ENCODE measurements at places on chromosomes 3 and 15.

DNA sequence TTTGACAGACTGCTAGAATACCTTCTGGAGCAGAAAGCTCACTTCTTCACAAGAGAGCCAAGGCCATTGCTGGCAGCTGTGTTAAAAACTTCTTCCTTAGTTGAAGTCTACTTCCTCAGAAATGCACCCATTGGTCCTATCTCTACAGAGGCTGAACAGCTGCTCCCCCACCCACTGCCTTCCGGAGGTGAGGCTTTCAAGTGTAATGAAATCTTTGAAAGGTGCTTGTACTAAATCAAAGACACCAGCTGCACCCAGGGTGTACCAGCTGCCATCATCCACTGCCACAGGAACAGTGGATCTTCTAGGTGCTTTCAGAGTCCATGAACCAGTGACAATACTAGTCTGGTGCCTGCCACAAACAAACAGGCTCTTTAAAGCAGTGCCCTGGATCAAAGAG is 26.4 kb upstream of the HERC1 start:
- no peak for DNase-seq

DNA sequence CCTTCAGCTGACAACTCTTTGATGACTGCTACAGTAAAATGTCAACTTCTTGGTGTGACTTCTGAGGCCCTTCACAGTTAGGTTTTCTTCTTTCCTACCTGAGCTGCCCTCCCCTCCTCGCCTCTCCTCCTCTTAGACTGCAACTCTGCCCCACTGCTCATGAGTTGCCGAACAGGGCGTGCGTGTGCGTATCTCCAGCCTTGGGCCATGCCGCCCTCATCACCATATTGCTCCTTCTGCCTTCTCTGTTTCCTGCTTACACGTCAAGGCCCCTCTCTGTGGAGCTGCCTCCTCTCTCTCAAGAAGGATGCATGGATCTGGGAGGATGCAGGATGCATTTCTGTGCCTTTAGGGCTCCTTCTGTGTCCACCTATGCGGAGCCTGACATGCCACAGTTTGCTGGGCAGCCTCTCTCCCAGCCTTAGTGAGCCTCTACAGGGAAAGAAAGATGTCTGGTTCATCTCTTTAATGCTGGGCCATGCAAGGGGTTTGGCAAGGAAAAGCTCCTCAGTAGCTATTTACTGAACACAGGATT is 205.9 kb downstream of the RPLP1 start:
- DNase-seq = no peak

DNA sequence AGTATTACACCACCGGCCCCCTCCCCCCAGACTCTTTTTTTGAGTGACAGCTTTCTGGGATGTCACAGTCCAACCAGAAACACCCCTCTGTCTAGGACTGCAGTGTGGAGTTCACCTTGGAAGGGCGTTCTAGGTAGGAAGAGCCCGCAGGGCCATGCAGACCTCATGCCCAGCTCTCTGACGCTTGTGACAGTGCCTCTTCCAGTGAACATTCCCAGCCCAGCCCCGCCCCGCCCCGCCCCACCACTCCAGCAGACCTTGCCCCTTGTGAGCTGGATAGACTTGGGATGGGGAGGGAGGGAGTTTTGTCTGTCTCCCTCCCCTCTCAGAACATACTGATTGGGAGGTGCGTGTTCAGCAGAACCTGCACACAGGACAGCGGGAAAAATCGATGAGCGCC is 63.6 kb downstream of the AAGAB start:
- no peak for DNase-seq

DNA sequence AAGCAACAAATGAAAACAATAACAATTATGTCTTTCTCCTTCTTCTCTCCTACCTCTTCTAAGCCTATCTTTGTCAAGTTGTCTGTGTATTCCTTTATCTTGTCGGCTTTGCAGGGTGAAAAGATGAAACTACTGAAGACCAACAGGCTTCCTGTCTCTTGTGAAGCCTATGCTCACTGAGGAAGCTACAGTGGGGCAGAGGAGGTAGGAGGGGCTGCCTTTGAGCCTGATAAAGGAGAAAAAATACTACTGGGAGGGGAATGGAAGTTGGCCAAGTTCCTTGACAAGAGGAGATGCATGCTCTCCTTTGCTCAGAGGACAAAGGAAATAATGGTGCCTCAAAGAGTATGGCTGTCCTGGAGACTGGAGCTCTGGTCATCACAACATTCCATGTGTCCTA is 92.0 kb downstream of the IGSF11 start:
- no peak for DNase-seq

DNA sequence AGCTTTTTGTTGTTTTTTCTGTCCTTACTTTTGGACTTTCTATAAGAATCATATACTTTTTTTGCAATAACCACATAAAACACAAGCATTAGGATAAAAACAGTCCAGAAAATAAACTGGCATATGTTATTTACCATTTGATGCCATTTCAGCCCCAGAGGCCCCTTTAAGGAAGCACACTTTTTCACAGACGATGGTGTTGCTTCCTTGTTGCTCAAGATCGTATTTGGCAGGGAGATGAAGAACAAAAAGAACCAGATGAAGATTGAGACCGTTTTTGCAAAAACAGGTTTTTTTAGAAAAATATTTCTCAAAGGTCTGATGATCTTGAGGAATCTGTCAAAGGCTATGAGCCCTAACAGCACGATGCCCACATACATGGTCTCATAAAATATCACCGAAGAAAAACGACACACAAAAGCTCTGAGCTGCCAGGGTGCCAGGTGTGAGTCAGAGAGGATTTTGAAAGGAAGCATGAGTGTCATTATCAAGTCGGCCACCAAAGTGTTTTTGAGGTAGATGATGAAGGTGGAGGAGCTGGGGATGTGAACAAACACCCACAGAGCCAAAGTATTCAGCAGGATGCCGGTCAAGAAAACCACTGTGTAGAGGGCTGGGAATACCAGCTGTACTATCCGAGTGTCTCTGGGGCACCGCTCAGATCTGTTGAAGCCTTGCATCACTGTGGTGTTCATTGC is 902 bp downstream of the P2RY13 start:
- no peak for DNase-seq

- DNase-seq = no peak
Observed at GRCh38 chr3:39550354-39551051, 83.0 kb downstream of the MOBP start.

- no peak for DNase-seq
Observed at GRCh38 chr3:74033381-74033780, 408.6 kb upstream of the PDZRN3 start.

- no peak for DNase-seq
Observed at GRCh38 chr15:93730724-93731123, 500.6 kb upstream of the MCTP2 start.

GRCh38 chr3:5095886-5096285 is 26.2 kb upstream of the ARL8B start:
- peak; percentile 75 for DNase-seq

GRCh38 chr15:60385620-60386552 is 11.9 kb downstream of the ANXA2 start:
- no peak for DNase-seq

- no peak for DNase-seq
Observed at GRCh38 chr3:40304352-40304751, 5.2 kb upstream of the EIF1B start.

- DNase-seq = no peak
Observed at GRCh38 chr3:80192936-80193335, 425.1 kb upstream of the ROBO1 start.

DNA sequence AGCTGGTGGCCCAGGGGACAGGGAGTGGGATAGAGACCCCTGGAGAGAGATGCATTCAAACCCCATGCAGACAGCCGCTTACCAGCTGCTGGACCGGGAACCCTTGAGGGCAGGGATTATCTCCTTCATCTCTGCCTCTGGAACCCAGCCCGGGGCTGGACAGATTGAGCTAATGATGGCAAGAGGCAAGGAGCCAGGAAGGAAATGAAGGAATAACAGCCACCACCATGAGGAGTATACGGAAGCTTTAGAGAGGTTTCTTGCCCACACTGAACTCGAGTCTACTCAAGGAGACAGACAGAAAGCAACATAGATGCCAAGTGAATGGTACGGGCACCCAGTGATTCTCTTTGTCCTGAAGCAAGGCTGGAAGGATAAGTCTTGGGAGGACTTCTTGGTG is 23.2 kb downstream of the HAPLN3 start:
- DNase-seq = no peak

GRCh38 chr15:79989183-79989582 is 18.2 kb upstream of the BCL2A1 start:
- no peak for DNase-seq

DNA sequence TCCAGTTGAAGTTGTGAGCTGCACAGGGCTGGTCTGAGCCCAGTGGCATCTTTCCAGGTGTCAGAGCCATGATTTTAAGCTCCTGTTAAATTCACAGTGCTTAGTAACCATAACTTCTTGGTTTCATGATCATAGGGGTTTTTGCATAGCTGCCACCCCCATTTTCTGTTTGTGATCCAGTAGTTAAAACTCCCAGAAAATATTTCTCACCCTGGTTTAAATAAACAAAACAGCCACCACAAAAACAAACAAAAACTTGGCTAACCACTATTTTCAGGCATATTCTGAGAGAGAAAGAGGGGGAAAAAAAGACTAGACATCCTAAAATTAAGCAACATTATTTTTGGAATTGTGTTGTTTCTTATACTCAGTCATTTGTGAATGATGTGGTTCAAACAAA is 175.3 kb downstream of the IGF1R start:
- DNase-seq = no peak

DNA sequence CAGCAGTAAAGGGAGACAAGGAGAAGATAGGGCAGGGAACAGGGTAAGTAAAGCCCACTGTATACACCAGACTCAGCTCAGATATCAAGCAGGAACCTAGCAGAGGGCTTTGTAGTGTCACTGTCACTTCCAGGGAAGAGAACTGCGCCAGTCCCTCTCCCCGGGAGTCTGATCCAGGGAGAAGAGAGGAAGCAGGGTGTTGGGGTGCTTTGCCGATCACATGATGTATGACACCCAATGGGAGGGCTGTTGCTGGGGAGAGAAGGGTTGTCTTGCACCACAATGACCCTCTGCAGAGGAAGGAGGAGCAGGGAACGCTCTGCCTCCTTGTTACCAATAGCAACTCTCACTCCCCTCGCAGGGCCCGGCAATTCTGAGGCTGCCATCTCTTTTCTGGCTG is 147.2 kb upstream of the SLC2A2 start:
- no peak for DNase-seq

- DNase-seq = no peak
Observed at GRCh38 chr15:64127521-64128270, 23.8 kb upstream of the SNX22 start.

DNA sequence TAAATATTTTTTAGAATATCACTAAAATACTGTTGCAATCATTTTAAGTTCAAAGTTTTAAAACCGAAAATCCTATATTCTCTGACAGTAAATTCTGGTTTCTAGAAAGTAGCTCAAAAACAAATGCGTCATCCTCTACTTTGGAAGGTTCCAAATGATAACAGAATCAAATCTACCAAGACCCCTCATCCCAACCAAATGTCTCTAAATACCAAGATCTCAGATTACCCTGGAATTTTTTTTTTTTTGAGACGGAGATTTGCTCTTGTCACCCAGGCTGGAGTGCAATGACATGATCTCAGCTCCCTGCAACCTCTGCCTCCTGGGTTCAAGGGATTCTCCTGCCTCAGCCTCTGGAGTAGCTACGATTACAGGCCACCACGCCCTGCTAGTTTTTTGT is 16.8 kb downstream of the TBL1XR1 start:
- no peak for DNase-seq

- no peak for DNase-seq
Observed at GRCh38 chr3:30073040-30073439, 533.4 kb upstream of the TGFBR2 start.

- no peak for DNase-seq
Observed at GRCh38 chr3:54240-54639, 142.3 kb upstream of the CHL1 start.

- no peak for DNase-seq
Observed at GRCh38 chr3:172746475-172746874, 4.1 kb upstream of the ECT2 start.

- DNase-seq = peak; percentile 78
Observed at GRCh38 chr3:177591379-177591778, 394.1 kb upstream of the TBL1XR1 start.

DNA sequence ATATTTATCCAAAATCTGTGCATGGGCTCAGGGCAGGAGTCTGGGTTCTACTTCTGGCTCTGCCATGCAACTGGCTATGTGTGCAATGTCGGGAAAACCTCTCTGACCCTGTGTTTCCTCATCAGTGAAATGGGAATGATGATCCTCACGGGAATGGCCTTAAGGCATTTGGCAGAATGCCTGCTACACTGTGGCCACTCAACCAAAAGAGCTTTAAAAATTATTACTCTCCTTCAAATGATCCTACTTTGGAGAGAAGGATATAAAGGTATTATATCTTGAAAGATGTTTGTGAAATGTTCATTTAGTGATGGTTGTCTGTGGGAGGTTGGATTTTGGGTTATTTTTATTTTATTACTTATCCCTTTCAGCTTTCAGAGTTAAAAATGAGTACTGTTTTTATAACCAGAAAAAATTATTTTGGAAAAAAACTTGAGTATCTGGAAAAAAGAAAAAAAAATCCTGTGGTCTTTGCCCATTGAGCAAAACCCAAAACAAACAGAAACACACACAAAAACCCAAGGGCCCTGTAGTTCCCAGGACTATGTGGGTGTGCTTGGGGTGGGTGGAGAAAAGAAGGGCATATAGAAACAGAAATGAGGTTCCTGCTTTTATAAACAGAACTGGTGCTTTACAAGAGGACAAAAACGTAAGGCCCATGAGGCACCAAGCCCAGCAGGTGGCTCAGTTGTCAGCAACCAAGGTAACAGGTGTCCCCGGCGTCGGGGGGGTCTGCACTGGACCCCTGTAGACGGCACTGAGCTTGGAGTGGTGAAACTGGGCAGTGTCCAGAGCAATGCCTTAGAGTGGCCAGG is 22.0 kb downstream of the RGMA start:
- DNase-seq = no peak

GRCh38 chr15:76342058-76342381 is 5.4 kb downstream of the ISL2 start:
- no peak for DNase-seq

DNA sequence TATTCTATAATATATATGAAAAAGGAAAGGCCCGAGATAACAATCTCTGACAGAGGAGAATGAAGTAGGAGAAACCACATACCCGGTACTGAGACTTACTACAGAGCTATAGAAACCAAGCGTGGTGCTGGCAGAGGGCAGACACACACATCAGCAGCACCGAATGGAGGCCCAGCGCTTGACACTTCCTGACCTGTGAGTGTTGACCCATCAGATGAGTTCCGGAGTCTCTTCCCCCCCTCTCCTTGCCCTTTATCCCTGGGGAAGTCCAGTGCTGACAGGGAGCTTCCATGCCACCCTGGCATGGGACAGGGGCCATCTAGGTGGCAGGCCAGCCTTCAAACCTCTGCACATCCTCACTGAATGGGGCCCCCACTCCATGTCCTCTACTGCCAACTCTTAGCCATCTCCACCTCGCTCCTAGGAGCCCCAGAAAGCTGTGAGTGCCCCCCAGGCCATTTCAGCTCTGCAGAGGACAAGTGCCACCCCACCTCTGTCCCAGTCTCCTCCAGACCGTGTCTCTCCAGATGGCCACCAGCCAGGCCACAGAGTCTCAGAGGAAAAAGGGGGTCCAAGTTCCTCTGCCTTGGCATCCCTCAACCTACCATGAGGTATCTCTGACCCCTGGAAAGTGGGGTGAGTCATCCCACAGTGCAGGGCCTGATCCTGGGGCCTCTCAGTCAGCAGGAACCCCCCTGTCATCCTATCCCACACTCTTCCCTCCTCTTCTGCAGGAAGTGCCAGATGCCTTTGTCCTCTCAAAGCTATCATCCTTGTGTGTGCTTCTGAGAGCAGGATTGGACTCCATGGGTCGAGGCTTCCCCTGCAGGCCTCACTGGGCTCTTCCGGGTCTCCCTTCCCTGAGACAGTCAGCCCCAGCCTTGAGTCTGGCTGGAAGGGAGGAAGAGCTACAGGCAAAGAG is 116.5 kb upstream of the ALDH1A3 start:
- peak; percentile 56 for DNase-seq

GRCh38 chr3:69092030-69092516 is 7.3 kb downstream of the ARL6IP5 start:
- no peak for DNase-seq
